ENCODE measurements at places on chromosomes 6 and 20.

- DNase-seq: no peak
These were observed 113.8 kb downstream of the TAF4 start for GRCh38 chr20:61951695-61952533.

DNA sequence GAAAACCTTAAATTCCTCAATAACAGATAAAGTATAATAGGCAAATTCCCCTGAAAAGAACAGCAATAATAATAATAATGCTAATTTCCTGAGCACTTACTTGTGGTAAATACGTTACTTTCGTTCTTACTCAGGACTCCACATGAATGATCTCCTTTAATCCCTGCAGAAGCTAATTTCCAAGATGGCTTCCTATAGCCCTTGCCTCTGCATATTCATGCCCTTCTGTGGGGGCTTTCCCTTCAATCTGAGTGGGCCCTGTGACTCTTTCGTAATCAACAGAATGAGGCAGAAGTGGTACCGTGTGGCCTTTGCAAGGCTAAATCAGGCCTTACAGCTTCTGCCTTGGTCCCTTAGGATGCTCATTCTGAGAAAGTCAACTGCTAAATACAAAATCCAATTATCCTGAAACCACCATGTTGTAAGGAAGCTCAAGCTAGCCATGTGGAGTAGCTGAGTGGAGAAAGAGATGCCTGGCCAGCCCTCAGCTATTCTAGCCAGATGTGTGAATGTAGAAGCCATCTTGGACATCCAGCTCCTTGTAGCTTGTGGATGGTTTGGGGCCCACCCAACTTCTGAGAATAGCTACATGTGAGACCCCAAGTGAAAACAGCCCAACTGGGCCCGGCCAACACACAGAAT, 50.5 kb downstream of the MCUR1 start:
- no peak for DNase-seq

GRCh38 chr6:25576919-25577318, 75.1 kb upstream of the SCGN start:
- DNase-seq: no peak

GRCh38 chr6:159801935-159802334, 1.9 kb downstream of the PNLDC1 start:
- no peak for DNase-seq

DNA sequence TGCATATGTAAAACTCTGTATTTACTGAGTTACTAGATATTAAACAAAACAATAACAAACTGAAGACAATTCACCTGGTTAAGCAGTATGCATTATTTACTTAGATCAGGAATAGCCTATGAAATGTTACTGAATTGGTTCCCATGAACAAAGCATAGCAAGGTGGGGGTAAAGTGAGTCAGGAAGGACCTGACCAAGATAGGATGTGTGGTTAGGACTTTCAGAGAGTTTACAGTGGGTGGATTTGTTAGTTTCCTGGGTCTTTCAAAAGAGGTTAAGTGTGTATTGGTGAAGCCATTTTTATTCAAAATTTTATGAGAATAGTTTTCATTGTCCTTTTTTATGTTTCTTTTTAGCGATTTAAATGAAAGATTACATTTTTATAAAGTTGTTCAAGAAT, 32.9 kb downstream of the TBPL1 start:
- no peak for DNase-seq

DNA sequence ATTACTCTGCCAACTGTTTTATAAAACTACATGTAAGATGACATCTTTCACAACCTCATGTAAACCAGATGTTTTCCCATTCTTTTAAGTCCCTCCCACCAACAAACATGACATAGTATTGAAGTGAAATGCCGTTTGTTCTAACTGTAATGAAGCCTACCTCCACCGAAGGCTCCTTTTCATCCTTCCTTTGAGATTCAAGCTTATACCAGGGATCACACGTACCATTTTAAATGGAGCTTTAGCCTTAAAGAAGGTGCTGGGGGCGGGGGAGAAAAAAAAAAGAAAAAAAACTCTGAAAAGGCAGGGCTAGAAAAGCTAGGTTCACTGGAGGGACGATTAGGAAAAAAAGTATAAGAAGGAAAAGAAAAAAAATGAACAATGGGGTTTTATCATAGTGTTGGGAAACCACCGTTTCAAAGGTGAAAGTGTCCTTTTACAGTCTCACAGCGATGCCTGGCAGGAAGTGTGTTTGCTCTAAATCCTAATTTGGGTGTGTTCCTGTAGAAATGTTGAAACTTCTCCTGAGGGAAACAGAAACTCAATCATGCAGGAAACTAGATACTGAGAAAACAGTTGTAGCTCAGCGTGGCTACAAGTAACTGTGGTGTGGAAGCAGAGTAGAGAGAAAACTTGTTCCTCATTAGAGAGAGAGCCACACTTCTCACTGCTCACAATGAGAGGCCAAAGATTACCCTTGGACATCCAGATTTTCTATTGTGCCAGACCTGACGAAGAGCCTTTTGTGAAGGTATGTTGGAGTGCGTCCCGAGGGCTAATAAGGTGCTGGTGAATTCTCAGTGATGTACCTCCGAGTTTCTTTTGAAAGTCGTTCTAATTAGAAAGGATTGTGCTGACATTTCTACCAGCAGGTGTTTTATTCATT, 37.6 kb upstream of the HINT3 start:
- no peak for DNase-seq

DNA sequence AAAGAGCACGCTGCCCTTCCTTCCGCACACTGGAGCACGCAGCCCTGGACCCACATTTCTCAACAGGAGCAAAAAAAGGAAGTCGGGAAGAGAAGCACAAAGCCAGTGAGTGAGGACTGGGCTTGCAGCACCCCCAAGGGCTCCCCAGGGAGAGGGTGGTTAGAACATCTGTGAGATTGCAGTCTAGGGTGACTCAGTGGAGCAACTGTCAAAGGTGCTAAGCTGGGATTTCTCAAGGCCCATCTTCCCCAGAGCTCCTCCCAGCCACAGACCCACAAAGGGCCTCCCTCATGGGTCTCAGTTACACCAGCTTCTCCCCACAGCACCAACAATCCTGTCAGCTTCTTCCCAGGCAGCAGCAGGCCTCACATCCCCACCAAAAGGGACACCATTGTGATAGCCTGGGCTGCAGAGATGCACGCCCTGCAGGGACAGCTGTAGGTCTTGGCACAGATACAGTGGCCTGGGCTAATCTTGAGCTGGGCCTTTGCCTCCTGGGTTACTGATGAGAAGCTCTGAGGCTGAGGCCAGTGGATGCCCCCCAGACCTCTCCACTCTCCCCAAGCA, 39.6 kb upstream of the CD93 start:
- no peak for DNase-seq

GRCh38 chr20:32494483-32495216, 90.5 kb downstream of the NOL4L start:
- no peak for DNase-seq

GRCh38 chr6:155103816-155104366, 108.8 kb downstream of the TIAM2 start:
- DNase-seq: no peak

DNA sequence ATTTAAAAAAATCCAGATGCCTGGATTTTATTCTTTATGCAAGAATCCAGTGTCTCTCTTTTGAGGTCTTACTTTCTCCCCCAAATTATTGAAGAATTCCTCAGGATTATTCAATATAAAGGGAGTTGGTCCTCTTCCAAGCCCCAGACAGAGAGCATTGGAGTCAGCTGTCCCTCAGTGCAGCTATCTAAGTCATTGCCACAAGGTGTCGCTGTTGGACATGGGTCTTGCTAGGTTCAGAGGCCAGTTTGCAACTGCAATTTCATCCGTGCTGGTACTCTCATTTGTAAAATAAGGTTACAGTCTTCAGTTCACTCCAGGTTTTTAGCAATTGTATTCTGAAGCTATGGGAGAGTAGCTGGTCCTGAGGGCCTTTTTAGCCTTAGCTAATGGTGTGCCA, 27.8 kb downstream of the CCN2 start:
- peak; percentile 3 for DNase-seq

- DNase-seq: no peak
These were observed 6.2 kb downstream of the GRIK2 start for GRCh38 chr6:101399616-101400162.

DNA sequence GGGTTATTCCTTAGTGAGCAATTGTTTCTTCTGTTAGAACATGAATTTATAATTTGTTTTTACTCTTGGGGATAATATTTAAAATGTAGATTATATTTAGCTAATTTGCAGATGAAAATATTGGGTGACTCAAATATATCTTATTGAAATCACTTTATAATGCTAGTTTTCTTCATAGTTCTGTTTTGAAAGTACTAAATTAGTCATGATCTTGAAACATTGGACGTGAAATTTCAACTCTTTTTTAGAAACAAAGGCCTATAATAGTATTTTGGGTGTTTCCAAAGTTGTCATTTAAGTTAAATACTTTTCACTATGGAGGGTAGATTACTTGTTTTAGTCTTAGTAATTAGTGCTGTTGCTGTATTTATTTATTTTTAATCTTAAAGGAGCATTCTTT, 250.9 kb downstream of the UTRN start:
- DNase-seq: no peak

GRCh38 chr20:39946931-39947330, 742.1 kb downstream of the MAFB start:
- no peak for DNase-seq

GRCh38 chr6:15502446-15503345, 160.1 kb downstream of the DTNBP1 start:
- no peak for DNase-seq

DNA sequence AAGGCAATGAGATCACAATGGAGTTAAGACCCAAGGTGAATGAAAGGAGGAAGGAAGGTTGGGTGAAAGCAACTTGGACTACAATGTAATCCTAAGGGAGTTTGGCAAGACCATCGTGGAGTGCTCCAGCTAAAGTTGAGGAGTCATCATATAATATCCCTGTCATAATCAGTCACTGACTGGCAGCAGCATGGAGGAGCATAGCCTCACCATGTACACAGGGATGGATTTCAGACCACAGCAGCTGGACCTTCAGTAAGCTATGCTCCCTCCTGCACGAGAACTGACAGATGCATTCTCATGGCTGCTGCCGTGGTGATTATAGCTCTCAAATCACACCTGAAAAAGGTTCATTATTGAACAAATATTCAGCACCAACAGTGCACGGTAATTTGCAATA, 43.0 kb downstream of the GOPC start:
- no peak for DNase-seq

DNA sequence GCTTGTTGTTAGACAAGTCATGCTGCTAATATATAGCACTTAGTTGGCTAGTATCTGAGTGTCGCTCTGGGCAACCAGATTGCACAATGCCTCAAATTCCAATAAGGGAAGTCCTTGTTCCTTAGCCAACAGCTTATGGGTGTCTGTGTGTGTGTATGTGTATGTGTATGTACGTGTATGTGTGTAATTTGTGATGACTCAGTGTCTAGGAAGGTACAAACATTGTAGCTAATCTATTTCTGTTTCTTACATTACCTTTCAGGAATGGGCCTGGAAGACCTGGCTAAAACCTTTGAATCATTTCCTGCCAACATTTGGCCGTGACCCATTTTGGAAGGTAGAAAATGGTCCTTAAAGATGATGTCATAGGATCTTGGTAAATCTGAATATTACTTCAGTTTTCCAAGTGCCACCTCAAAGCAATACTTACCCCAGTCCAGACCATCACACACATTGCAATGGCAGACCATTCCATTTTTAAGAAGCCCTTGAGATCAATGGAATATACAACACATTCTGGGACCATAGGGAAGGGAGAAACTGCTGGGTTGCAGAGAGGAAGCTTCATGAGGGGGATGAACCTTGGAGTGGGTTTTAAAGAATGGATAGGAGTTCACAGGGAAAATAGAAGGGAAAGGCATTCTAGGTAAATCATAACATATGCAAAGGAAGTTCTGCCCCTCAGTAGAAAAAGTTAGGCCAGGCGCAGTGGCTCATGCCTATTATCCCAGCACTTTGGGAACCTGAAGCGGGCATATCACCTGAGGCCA, 25.1 kb downstream of the NEDD9 start:
- DNase-seq: no peak

- DNase-seq: peak; percentile 5
These were observed 19.0 kb downstream of the CTCFL start for GRCh38 chr20:57505979-57506378.

DNA sequence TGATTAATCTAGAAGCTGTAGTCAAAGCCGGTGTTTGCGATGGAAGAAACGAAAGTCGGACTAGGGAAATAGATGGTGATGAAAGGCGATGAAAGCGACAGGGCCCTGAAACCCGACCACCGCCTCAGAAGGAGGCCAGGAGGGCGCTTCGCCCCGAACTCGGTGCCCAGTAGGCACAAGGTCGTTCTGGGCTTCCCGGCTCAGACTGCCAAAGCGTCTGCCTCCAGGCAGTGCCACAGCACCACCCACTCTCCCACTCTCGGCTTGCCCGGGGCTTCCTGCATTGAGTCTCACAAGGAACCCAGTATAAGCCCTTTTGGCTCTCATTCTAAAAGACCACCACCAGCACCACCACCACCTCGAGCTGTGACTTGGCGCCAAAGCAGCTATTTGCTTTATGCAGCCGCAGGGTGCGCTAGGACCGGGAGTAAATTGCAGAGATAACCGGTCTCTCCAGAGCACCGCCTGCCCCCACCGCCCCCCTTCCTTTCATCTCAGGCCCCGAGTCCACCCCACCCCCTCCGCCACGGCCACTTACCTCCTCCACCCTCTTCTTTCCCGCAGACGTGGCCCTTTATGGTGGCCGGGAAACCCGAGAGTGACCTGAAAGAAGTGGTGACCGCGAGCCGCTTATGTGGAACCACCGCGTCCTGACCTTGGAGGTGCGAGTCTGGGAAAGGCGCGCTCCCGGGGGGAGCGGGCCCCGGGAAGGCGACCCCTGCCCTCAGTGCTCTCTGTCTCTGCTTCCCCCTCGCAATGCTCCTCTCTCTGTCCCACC, 2.4 kb downstream of the TCF21 start:
- no peak for DNase-seq

DNA sequence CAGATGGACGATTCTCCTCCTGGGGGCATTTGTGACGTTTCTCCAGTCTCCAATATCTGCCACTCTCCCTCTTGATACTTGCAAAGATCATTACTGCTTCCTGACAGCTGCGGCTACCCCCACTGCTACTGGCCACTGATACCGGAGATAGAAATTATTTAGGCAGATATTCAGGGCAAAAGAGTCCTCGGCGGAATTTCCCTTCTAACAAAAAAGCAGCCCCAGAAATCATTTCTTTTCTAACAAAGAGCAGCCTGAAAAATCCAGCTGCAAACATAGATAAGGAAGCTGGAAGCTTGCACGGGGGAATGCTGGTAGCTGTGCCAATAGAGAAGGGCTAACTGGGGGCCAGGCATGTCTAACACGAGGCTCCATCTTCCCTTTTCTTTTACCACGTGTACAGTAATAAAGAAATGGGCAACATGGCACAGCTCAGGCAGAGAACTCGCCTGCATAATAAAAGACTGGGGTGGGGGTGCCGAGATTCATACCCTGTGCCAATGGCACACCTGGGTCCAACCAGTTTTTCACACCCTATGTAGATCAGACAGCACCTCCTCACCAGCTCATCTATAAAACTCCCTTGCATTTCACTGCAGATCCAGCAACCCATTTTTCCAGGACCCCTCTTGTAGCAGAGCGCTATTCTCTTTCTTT, 6.1 kb downstream of the TP53RK start:
- no peak for DNase-seq
